ENCODE measurements at places on chromosomes 1 and 21.

DNA sequence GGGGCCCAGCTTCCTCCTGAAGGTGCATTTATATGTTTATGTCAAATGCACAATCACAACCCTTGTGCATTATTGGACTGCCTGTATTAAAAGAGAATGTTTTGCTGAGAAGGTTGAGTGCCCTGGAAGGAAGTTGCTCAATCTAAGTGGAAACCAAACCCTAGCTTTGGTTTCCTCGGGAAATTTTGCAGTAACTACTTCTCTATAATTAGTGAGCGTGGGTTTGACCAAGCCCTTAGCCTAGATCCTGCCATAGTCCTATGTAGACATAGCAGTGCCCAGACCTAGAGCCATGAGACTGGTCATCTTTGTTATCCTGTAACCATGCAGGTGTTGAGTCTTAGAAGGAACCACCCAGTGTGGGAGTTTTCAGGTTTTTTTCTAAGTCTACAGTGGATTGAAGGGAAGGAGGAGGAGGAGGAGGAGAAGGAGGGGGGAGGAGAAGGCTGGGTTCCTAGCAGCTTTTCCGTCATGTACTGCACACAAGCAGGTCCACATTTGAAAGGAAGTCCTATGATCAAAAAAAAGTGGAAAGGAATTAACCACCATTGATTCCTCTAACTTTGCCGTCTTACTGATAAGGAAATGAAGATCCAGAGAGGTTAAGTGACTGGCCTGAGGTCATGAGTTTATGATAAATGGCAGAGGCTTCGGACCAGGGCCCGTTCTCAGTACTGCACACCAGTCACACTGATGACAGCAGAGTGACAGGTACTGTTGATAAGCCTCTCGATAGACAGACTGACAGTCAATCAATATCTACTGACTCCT, 72.2 kb upstream of the LYST start:
- no peak for DNase-seq

DNA sequence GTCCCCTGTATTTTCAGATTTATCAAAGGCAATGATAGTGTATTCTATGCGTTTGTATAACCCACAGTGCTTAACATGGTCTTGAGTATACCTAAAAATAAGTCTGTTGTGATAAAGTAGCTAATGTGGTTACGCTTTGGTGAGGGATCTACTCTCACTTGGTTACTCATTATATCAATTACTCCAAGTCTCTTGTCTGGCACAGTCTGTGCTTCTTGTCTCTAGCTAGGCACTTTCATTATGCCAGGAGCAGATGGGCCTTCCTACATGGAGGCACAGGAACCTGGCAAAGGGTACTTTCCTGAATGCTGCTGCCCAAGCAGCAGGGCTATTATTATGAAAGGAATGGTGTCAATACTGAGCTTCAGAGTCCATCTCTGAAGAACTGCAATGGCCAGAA, 4.2 kb upstream of the PTPN22 start:
- DNase-seq = no peak

DNA sequence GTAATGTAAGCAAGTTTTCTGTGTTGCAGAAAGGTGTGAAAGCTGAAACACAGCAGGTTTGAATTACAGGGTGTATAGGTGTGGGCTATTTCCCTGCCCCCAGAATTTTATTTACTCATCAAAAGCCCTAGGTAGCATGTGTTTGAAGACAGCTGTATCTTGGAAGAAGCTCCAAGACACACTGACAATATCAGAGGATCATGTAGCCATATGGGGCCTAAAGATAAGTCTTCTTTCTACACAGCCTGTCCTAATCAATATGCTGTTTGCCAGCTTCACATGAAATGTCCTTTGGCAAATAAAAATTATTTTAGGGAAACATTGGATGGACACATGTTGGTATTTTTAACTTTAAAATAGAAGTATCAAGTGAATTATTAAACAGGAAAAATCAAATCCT, 17.5 kb upstream of the SUCO start:
- DNase-seq = no peak

DNA sequence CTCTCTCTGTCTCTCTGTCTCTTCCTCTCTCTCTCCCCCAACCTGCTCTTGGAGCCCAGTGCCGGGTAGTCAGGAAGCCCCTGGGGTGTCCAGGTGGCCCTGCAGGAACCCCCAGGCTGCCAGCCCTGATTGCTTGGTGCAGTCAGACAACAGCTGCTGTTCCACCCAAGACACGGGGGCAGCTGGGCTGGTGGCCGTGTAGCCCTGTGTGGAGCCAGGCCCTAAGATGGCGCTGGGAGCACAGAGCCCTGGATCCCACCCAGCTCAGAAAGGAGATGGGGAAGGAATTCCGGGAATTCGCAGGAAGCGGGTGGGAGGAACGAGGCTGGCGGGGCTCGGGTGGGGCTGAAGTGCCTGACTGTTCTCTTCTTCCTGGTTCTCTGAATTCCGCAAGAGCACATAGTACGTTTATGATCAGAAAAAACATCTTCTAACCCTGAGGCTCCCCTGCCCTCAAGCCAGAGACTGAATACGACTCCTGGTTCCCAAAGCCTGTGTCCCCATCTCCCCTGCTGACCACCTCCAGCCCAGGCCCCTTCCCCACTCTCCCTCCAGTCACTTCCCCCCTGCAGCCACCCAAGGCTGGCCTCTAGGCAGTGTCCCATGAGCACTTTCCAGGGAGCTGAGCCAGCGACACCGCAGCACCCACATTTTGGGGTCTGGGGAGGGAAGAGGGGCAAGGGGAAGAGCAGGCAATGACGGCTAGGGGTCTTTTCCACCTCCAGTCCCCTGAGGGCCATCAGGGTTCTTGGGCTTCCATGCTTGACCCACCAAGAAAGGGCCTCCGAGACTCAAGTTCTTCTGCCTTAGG, 55.0 kb downstream of the WNT9A start:
- DNase-seq = no peak

GRCh38 chr21:42195378-42196031, 23.4 kb upstream of the ABCG1 start:
- no peak for DNase-seq

GRCh38 chr1:119713749-119714456, 2.2 kb downstream of the PHGDH start:
- DNase-seq = no peak

- DNase-seq = no peak
Observed at GRCh38 chr1:101924700-101925099, 72.0 kb downstream of the OLFM3 start.

DNA sequence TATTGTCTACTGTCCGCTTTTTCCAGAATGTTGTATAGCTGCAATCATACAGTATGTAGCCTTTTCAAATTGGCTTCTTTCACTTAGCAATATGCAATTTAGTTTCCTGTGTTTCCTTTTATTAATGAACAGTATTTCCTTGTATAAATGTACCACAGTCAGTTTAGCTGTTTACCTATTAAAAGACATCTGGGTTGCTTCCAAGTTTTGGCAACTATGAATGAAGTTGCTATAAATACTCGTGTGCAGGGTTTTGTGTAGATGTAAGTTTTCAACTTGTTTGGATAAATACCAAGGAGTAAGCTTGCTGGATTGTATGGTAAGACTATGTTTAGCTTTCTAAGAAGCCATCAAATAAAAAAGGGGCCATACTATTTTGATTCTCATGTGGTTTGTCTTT, 24.4 kb upstream of the KCNJ6 start:
- DNase-seq = no peak

DNA sequence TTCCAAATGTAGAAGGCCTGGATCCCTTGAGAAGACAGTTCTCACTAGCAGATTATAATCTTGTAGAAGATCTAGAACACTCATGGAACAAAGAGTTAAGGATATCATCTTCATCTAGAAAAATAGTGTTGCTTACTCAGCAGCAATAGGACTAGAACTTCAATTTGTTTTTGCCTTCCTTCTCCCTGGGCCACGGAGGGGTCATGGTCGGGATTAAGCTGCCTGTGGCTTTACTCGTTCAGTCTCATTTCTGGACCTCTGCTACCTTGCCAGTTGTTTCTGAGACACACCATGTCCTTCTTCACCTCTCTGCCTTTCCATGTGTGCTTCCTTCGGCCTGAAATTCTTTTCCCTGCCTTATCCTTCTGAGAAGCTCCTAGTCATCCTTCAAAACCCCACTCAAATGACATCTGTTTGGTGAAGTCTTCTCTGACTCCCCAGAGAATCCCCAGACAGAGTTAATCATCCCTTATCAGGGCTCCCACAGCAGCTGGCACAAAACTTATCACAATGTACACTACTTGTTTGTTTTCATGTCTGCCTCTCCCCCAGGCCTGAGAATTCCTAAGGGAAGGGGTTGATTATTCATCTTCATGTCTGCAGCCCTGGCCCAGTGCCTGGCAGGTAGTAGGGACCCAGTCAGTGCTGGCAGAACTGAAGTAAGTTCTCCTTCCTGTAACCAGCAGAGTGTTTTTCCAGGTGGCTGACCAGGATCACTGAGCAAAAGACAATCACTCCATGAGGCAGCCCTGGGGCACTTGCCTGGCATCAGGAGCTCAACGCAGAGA, 15.5 kb upstream of the SNX27 start:
- no peak for DNase-seq

DNA sequence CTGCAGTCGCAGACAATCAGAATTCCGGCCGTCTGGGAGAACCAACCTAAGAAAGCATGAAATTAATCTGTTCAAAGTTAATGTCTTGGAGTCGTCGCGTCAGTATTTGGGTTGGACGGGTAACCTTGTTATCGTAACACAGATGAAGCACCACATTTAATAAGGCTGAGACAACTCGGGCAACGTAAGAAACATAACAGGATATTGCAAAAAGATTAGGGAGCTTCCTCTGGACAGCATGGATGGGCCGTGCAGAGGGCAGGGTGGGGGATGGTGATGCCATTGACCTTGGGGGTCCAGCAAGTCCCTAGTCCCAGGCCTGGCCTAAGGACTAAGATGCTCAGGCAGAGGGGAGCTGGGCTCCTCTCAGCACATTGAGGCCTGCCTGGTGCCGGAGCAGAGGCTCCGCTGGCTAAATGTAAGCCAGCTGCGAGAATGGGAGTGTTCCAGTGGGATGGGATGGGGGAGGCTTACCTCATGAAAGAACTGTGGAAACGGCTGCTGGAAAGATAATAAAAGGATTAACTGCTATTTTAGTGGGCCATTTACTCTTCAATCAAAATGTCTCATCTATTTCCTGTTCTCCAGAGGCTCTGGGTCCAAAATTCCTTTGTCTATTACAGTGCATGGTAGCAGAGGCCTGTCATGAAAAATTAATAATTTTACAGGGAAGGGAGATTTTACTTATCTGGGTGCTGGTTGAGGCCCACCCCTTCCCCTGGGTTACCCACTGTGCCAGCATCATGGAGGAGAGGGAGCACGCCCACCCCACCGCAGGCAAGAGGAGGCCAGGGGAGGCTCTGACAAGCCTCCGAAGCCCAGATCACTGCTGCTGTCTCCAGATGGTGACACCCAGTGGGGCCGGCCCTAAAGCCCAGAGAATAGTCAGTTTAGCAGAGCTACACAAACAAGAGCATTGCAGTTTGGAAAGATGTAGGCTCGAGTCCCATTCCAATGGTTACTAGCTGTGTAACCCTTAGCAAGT, 131.6 kb downstream of the DMRTB1 start:
- no peak for DNase-seq

GRCh38 chr1:181104042-181104789, 15.7 kb downstream of the IER5 start:
- peak; percentile 9 for DNase-seq

GRCh38 chr1:171256940-171257606, 8.8 kb downstream of the FMO1 start:
- DNase-seq = no peak

- DNase-seq = no peak
Observed at GRCh38 chr1:115432061-115432460, 94.0 kb upstream of the NGF start.

- DNase-seq = no peak
Observed at GRCh38 chr21:29920938-29921337, 18.9 kb downstream of the GRIK1 start.

- DNase-seq = no peak
Observed at GRCh38 chr21:34122047-34122446, 48.7 kb downstream of the MRPS6 start.

DNA sequence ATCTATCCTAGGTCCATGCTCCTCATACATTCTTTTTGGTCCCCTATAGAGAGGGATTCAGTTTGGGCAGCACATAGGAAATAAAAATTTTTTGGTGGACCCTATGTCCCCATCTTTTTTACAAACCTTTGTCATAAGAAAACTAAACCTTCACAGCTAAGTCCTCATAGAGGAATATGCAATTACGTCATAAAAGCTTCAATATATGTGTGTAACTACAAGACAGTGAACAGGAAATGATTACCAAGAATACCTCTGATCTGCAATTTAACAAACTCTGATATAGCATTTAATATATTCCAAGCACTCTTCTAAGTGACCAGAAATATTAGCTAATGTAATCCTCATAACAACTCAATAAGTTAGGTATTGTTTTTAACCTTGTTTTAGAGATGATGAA, 6.3 kb upstream of the DENND2C start:
- no peak for DNase-seq

GRCh38 chr1:228031276-228031995, 24.6 kb downstream of the WNT3A start:
- DNase-seq = no peak

DNA sequence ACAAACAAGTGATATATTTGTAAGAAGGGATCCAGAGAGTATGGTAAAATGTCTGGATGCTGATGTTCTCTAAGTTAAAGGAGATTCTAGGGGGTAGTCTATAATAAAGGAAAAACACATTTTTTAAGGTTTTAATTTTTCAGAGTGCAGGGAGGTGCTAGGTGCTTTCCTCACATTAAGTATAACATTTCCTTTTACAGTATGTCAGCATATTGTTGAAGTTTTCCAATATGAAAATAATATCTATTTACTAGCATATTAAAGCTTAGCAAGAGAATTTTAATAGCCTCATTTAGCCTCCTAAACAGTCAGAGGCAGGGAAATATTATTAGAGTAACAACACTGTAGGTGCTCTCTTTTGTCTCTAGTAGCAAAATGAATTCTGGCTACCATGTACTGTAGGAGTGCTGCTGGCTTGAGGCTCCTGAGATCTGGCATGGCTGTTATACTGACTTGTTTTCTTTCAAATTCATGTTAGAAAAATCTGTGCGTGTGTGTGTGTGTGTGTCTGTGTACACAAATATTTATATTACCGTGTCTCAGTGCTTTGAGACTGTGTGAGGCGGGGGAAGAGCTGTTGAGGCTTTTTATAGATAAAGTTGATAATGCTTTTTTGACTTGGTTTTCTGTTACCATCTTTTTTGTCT, 71.0 kb downstream of the POU2F1 start:
- DNase-seq = no peak

- DNase-seq = no peak
Observed at GRCh38 chr1:236137285-236137852, 5.0 kb upstream of the GPR137B start.

Measured in stimulated activated CD8-positive, alpha-beta memory T cell treated with anti-CD3 and anti-CD28 coated beads, Interleukin-4, amount 100 ng/mL, for 1 hour (primary cell).